Forelimb muscle (tissue), 1 donor: ENCODE measurements at places on chromosomes 7 and 10.
A peak's percentile ranks its signal among the peaks of the same experiment; 100 is the strongest.

GRCh38 chr10:99674762-99675161 lies 15.5 kb downstream of the ENTPD7 start:
- no peak for DNase-seq

DNA sequence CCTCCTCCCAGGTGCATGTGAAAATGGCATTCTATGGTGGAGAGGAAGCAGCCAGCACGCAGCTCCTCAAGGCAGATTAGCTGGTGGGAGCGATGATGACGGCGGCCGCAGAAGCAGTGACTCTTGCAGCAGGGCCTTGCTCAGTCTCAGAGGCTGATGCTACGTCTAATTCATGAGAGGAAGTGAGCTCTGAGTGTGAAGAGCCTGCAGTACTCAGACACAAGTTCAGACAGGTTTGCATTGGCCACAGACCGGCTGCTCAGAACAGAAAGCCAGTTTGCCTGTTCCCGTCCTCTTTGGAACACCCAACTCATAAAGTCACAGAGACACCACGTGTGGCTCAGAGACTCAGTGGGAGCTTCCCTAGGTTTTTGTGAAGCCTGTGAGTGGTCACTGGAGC lies 136.5 kb downstream of the ADARB2 start:
- DNase-seq: no peak

- peak; percentile 71 for DNase-seq
Observed at GRCh38 chr7:2248984-2249694, 7.1 kb downstream of the NUDT1 start.

- DNase-seq: no peak
Observed at GRCh38 chr7:136359333-136359903, 382.3 kb upstream of the MTPN start.

DNA sequence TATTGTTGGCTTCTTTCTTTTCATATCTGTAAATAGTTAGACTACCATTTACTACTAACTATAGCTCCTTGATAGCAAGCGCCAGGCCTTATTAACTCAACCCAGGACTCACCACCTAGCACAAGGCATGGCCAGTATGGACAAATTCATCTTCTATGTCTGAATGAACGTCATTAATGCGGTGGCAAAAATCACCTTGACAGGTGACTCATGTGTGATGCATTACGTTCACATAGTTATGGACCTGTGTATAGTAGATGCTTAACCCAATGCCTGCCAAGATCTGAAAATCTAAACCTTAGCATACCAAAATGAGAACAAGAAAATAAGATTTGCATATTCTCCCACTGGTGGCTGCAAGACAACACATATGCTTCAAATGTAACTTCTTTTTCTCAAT lies 300.8 kb downstream of the PARD3 start:
- no peak for DNase-seq
